ENCODE measurements at places on chromosomes 1 and 21. TPM values are rescaled to one million over a fixed set of nuclear protein-coding genes. Genes with fewer than 3 reads are reported as not detected.

MPZ gene
- total RNA-seq = 3.7 TPM

- no peak for DNase-seq
Measured at GRCh38 chr1:157021688-157022087, 23.9 kb downstream of the ARHGEF11 start.

HSD3B1 gene
- not detected for total RNA-seq

DNA sequence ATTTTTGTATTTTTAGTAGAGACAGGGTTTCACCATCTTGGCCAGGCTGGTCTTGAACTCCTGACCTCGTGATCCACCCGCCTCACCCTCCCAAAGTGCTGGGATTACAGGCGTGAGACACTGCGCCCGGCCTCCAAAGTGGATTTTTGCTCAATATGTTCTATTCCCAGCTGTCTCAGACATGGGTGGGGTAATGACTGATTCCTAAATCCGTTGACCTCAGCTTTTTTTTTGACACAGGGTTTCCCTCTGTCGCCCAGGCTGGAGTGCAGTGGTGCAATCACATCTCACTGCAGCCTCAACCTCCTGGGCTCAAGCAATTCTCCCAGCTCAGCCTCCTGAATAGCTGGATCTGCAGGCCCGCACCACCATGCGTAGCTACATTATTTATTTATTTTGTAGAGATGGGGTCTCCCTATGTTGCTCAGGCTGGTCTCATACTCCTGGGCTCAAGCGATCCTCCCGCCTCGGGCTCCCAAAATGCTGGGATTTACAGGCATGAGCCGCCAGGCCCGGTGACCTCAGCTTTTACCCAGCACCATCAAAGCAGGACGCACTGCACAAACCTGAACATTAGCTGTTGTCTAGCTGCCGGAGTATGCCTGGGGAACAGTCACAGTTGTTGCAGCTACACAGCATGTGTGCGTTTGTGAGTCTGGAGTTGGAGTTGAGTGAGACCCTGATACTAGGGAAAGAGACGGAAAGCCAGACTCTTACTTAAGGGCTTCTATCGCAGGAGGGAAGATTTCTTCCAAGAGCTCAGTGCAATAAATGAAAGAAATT is 43.7 kb upstream of the PSEN2 start:
- DNase-seq = peak; percentile 88

SLFNL1 gene
- 1.2 TPM for total RNA-seq

GRCh38 chr1:113219377-113219776 is 146.4 kb downstream of the LRIG2 start:
- no peak for DNase-seq

SFN gene
- total RNA-seq = 406 TPM

DNA sequence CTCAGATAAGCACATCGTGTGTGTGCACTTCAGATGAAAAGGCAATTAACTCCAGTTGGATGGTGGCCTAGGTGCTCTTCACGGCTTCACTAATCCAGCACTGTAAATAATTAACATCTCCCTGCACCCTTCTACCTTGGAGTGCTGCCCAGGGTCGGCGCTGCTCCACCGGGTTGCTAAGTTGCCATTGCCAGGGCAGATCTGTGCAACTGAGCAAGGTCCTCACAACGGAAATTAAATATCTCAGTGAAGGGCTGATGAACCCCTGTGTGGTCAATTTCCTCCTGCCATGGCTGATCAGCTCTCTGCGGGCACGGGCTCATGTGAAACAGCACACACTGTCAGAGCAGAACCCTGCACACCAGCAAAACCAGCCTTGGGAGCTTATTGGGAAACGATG is 63.2 kb downstream of the SYDE2 start:
- DNase-seq = no peak

- no peak for DNase-seq
Measured at GRCh38 chr1:50308878-50309277, 114.4 kb downstream of the DMRTA2 start.

- DNase-seq = no peak
Measured at GRCh38 chr1:44970317-44970716, 16.1 kb downstream of the EIF2B3 start.

- no peak for DNase-seq
Measured at GRCh38 chr1:2642131-2642559, 9.3 kb upstream of the MMEL1 start.

GNPAT gene
- 28.7 TPM for total RNA-seq
